Stimulated activated CD4-positive, alpha-beta T cell treated with anti-CD3 and anti-CD28 coated beads, Interleukin-1b, Interleukin-23, amount 100 ng/mL, for 24 hours (primary cell): ENCODE measurements at places on chromosomes 4 and X.
A peak's percentile ranks its signal among the peaks of the same experiment; 100 is the strongest.

DNA sequence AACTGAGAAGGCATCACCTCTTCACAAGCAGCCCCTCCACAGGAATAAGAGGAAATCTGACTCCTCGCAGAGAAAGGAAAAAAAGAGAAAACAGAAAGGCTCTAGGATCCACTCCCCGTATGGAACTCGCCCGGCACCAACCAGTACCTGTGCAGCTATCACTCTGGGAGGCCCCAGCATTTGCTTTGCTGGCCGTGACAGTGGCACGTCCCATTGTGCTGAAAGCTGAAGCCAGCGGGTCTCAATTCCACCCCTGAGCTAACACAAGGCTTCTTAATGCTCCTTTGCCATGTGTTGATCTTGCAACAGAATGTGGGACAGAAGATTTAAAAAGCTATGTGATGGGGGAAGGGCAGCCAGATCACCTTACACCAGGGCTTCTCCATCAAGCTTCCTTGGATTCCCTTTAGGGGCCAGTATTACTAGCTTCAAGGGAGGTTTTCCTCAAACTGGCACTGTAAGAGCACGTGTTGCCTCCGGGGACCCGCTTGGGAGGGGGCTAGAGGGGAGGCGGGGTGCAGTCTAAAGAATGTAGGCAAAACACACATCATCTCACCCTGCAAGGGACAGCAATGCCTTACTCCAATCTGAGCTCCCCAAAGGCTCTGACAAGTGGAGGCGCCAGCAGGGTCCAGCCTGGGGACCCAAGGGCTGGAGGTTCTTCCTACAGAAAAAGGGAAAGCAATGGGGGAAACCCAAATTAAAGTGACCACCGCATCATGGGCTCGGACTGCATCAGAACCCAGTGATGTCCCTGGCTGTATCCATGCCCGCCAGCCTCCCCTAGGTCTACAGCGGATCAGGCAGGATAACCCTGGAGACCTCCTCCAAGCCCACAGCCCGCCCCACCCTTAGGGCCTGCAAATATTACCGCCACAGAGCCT lies 1.2 kb downstream of the USP46 start:
- DNase-seq, result no peak

GRCh38 chrX:123450222-123450621 lies 266.1 kb downstream of the GRIA3 start:
- DNase-seq, result no peak

GRCh38 chr4:39524161-39524957 lies 2.9 kb downstream of the UGDH start:
- no peak for DNase-seq

- DNase-seq, result no peak
Measured at GRCh38 chrX:40908857-40909475, 173.6 kb upstream of the MED14 start.

GRCh38 chrX:140661643-140662042 lies 47.9 kb upstream of the LINC00632 start:
- DNase-seq, result no peak

DNA sequence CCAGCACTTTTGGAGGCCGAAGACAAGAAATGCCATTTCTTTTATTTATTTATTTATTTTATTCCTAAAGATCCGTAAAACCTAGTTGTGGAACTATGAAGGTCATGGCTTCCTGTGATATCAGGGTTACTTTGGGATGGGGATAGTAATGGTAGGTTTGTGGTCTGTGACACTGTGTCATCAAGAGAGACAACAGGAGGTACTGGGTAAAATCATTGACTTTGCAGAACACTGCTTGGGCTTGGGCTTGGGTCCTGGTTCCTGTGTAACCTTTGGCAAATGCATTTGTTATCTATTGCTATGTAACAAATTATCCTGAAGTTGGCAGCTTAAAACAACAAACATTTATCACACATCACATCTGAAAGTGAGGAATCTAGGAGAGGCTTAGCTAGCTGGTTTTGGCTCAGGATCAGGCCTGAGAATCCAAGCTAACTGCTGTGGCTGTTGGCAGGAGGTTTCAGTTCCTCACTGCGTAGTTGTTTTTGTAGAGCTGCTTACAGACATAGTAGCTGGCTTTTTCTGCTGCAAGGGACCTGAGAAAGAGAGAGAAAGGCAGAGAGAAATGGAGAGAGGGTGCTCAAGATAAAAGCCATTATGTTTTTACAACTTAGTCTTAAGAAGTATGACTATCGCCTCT lies 576.4 kb upstream of the SLIT2 start:
- no peak for DNase-seq

DNA sequence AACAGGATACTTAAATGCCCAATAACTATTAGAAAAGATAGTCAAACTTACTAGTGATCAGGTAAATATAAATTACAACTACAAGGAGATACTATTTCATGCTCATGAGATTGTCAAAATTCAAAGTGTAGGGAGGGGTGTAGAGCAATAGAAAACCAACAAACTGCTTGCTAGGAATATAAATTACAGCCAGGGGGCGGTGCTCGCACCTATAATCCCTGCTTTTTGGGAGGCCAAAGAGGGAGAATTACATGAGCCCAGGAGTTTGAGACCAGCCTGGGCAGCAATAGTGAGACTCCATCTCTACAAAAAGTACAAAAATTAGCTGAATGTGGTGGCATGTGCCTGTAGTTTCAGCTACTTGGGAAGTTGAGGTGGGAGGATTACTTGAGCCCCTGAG lies 556.5 kb upstream of the NR3C2 start:
- no peak for DNase-seq

- DNase-seq, result no peak
Measured at GRCh38 chr4:156754832-156755570, 216.6 kb downstream of the PDGFC start.

GRCh38 chrX:47831788-47832187 lies 4.9 kb upstream of the ZNF81 start:
- DNase-seq, result peak; percentile 14

DNA sequence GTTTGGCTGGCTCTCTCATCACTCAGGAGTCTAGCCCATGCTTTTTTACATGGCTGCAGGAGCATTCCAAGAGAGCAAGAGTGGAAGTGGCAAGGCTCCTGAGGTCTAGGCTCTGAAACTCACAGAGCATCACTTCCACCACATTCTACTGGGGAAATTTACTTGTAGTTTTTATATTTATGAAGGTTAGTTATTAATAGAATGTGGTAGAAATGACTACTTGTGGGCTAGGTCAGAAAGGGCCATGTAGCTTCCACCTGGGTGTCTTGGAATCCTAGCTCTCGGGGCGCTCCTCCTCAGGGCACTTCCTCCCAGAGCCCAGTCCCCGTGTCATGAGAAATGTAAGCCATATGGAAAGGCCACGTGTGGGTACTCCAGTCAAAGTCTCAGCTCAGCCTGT lies 127.0 kb upstream of the CASK start:
- no peak for DNase-seq

- no peak for DNase-seq
Measured at GRCh38 chr4:48623182-48623780, 133.2 kb downstream of the ZAR1 start.

DNA sequence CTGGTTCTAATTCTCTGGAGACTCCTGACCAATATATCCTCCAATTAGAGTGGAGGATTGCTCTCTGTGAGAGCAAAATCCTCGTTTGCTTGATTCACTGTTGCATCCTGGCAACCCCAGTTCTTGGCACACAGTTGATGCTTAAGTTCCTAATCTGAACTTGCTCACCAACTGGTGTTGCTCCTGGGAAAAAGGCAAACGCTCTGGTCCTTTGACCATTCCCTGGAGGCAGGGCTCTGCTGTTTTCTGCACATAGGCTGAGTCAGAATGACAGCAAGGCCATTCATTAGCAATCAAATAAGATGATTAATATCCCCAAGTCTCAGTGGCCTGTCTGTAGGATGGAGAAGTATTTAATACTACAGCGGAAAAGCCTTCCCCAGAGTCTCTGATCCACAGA lies 172.7 kb upstream of the TBC1D9 start:
- DNase-seq, result no peak

GRCh38 chr4:38609614-38610013 lies 54.4 kb upstream of the KLF3 start:
- DNase-seq, result no peak

DNA sequence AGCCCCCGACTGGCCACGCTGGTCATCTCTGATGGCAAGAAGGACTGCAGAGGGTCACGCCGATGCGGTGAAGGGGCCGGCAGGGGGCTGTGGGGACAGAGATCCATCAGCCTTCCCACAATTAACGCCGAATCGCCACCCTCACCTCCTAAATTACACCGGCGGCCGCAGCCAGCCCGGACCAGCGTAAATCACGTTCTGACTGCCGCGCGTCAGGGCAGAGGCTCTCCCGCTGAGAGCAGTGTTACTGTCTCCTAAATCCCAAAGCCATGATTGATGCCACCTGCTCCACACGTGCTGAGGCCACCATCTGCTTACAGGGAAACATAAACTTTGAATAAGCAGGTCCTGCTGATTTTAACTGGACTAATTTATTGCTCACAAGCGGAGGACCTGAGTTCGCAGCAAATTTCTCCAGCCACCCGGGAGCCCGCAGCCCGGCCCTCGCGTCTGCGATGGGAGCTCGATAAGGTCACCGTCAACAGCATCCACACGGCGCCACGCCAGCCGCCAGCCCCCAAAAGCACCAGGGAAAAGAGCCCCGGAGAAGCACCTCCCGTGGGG lies 127.3 kb upstream of the NKX1-1 start:
- DNase-seq, result no peak

GRCh38 chr4:64464581-64464980 lies 55.3 kb upstream of the TECRL start:
- no peak for DNase-seq

- no peak for DNase-seq
Measured at GRCh38 chr4:110710070-110710469, 87.2 kb upstream of the PITX2 start.

GRCh38 chr4:85672959-85673358 lies 198.0 kb downstream of the ARHGAP24 start:
- DNase-seq, result no peak

DNA sequence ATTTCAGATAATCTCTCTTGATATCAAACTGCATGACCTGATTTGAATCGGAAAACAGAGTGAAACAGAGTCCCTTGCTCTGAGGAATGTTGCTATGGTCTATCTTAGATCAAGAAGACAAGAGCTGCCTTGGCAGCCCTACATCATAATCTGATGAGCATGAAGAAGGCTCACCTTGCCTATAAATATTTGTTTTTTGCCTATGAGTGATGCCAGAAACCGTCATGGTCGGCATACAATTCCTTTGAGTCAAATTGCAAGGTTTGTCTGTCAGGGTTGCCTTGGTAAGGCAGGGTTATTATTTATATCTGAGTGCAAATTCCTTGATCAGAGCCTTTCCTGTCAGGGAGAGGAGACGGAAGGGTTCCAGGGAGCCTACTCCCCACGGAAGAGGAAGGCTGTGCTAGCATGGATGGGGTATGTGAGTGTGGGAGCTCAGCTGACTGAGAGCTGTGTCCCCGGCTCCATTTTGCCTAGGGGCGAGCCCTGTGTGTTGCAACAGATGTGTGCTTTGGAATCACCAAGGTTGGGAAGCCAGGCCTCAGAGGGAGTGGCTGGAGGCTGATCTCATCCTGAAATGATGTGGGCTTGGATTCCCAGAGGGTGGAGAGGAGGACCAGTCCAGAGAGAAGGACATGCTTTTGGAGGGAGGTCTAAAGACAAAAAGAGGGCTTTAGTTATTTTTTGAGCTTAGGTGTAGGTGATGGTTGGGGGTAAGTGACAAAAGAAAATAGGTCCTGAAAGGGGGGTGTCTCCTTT lies 43.6 kb downstream of the RTL9 start:
- DNase-seq, result no peak

DNA sequence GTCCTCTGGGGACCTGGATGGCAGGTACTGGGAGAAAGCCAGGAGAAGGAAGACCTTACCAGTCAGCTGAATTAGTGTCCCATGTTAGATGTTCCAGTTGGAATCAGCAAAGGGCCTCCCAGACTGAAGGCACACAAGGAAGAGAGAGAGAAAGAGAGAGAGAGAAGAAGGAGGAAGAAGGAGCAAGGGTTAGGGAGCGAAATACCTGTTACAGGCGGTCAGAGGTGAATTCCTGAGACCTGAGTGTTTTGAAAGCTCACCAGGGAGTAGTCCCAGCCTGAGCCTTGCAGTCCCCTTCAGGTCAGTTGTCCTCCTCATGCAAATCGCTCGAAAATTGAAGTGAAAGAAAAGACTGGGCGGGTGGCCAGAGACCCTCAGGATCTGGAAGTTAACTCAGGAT lies 60.3 kb downstream of the USP11 start:
- no peak for DNase-seq

- no peak for DNase-seq
Measured at GRCh38 chrX:81257817-81258216, 55.9 kb downstream of the SH3BGRL start.

DNA sequence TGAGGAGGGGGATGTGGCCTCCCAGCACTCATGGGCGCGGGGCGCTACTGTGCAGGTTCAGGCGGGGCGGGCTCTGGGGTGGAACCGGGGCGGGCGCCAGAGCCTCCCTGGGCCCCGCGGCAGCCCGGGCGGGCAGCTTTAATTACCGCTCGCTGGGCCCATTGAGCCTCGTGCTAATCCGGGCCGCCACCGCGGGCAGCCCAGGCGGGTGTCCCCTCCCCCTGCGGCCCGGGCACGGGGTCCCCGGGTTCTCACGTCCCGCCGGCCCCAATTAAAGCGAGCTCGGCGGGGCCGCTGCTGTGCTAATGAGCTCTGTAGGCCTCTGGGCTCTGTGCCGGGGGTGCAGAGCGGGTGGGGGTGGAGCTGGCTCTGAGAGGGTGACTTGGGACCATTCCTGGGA lies 22.8 kb upstream of the FGFR3 start:
- DNase-seq, result no peak

GRCh38 chrX:10010686-10011085 lies 43.5 kb downstream of the CLDN34 start:
- DNase-seq, result no peak

GRCh38 chr4:83212041-83212851 lies 72.4 kb downstream of the COQ2 start:
- no peak for DNase-seq

- DNase-seq, result no peak
Measured at GRCh38 chr4:89539374-89539773, 231.8 kb upstream of the GPRIN3 start.

DNA sequence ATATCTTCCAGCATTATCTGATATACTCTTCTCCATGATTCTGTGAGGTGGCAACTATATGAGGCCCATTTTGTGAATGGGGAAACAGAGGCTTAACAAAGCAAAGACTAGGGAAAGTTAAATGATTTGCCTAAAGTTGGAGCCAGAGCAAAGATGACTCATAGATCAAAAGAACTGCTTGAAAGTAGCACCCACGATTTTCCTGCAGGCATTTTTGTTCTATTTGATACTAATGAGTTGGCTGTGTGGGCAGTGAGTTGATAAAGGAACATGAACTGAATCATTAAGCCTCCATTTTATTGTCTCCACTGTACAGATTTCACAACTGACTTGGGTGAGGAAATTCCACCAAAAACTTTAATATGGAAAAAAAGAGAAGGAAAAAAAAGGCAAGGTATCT lies 138.9 kb upstream of the IGFBP7 start:
- DNase-seq, result no peak
